ENCODE measurements at places on chromosomes 5 and 9. TPM values are rescaled to one million over a fixed set of nuclear protein-coding genes. Genes with fewer than 3 reads are reported as not detected.

DROSHA gene
- total RNA-seq: 13.8 TPM

PCDHA13 gene
- total RNA-seq: not detected

RANBP3L gene
- total RNA-seq: 0.76 TPM

SWI5 gene
- 61.4 TPM for total RNA-seq

DNA sequence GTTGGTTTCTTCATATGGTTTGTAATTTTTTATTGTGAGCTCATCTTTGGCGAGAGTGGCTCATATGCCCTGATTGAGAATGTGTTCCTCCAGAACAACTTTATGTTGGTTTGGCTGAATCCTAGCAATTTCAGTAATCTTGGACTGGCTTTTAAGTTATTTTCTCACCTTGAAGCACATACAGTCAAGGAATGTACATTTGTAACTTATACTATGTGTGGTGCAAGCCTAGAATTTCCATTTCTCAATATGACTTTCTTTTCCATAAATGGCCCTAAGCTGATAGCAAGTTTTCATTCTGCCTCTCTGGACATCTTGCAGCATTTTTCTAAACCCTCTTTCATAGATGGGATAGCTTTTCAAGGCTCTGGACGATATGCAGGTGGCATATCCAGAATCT is 247.5 kb downstream of the DOCK8 start:
- DNase-seq: no peak

DNA sequence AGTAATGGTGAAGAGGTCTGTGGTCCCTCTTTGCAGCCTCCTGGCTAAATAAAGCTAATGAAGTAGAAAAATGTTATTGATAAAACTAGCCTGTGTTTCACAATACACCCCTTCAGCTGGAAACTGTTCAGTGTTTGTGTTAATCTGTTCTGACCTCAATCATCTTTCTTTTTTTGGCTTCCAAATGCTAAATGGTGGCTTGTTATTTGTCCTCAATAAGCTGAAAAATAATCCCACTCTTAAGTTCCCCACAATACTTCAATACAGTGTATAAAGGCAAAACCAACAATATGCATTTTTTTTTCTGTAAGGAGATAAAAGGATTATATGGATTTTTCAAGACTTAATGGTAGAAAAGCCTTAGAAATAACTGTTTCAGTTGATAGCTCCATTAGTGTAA is 560.5 kb downstream of the TUSC1 start:
- DNase-seq: no peak

DNA sequence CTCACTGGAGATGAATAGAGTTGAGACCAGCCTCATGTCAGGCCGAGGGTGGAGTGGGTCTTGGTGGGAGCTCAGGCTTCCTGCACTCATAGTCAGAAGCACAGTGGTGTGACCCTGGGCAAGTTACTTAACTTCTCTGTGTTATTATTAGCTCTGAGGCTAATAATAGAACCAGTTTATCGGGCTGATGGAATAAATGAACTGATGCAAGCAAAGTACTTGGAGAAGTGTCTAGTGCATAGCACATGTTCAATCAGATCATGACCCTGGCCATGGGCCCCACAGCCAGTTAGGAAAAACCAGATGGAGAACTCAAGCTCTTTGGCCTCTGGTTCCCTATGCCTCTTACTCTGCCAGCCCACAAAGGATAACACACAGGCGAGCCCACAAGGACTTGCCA is 45.3 kb upstream of the OSMR start:
- DNase-seq: no peak

DNA sequence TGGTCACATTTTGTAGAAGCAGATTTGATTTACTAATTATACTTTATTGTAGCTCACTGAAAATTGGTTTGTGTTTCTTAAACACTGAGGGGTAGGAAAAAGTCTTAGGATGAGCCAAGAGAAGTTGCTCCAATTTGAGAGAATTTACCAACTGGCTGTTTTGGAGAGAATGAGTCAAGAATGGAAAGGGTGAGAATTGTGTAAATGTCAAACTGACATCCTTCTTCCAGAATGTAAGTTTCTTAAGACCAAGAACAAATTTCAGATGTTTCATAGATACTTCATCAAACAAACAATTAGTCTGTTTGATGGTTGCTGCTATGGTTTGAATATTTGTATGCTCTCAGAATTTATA is 106.2 kb upstream of the TXNDC8 start:
- peak; percentile 24 for DNase-seq

- no peak for DNase-seq
These were observed 239.9 kb upstream of the SMARCA2 start for GRCh38 chr9:1775230-1775629.

DNA sequence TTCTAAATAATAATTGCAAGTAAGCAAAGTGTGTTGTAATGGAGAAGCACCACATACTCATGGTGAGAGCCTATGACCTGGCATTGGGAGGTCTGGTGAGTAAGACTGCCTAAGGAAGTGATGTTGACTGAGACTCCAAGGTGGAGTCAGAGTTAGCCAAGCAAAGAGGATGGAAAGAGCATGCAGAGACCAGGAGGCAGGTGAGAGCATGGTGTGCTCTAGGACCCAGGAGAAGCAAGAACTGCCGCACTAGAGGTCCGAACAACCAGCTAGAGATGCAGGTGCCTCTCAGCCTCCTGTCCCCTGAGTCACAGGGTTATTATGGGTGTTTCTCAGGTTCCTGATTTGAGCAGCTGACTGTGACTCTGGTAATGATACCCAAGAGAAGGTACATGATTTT is 27.3 kb downstream of the ANP32B start:
- peak; percentile 54 for DNase-seq

DNA sequence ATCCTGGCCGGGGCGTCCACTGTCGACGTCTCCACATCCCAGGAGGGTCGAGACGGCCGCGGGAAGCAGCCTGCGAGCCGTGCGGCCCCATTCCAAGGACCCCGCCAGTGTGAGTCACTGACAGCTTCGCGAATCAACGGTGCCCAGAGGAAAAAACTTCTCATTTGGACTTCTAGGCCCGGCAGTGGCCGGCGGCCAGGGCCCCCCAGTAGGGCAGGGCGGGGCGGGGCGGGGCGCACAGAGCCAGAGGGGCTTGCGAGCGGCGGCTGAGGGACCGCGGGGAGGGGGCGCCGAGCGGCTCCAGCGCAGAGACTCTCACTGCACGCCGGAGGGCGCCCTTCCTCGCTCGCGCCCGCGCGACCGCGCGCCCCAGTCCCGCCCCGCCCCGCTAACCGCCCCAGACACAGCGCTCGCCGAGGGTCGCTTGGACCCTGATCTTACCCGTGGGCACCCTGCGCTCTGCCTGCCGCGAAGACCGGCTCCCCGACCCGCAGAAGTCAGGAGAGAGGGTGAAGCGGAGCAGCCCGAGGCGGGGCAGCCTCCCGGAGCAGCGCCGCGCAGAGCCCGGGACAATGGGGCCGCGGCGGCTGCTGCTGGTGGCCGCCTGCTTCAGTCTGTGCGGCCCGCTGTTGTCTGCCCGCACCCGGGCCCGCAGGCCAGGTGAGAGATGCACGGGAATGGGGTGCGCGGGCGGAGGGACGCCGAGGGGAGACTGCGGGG is at the start of gene F2R:
Gene F2R (plus strand): TSS at position 391 of the 720 bp plus-strand sequence. CDS start 182 bp downstream, at position 573.
- peak; percentile 73 for DNase-seq

DNA sequence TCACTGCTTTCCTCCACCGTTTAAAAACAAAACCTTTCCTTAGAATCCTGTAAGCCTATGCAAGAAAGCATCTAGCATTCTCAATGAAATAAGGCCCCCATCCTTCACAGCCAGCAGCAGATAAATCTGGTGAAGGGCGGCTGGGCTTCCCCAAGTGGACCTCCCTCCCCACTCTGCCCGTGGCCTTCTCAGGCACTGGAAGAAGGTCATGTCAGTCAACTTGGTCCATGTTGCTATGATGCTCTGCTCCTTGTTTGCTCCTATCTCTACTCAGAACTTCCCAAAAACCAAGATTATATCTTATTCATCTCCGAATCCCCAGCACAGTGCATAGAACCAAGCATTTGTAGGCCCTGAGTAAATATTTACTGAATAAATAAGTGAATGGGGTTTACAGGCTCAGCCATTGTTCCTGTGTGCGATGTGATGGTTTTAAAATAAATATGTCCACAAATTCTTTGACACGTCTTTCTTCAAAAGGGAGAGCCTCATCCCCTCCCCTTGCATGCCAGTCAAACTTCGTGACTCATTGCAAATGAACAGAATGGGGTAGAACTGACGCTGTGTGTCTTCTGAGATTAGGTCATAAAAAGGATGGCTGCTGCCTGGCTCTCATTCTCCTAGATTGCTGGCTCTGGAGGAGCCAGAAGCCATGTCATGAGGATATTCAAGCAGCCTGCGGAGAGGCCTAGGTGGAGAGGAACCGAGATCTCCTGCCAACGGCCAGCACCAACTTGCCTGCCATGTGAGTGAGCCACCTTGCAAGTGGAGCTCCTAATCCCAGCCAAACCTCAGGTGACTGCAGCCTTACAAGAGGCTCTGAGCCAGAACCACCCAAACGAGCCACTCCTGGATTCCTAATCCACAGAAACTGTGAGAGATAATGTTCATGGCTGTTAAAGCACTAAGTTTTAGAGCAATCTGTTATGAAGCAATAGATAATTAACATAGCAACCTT is 70.5 kb downstream of the MED27 start:
- DNase-seq: peak; percentile 50

GRCh38 chr9:135340143-135340655 is 139.4 kb upstream of the PPP1R26 start:
- DNase-seq: no peak

Measured in M059J (cell line).